ENCODE measurements at places on chromosomes 3 and 15.
A peak's percentile ranks its signal among the peaks of the same experiment; 100 is the strongest.

- DNase-seq = no peak
Observed at GRCh38 chr3:50637011-50637410, 20.1 kb downstream of the MAPKAPK3 start.

DNA sequence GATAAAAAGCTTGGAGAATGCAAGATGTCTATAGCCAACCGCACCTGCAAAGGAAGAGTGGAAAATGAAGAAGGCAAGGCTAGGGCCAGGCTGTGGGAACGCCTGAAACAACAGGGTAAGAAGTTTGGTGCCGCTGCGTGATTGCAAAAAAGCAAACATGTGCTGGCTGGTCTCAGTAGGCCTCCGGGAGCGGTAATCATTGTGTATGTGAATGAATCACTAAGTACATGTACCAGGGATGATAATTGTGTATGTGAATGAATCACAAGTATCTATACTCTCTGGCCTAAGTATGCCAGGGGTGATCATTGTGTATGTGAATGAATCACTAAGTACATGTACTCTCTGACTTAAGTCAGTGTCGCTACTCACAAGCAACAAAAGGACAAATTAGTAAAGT, 40.3 kb upstream of the PARL start:
- DNase-seq = no peak

GRCh38 chr15:67232591-67232990, 21.9 kb downstream of the AAGAB start:
- DNase-seq = no peak

GRCh38 chr15:80242802-80243201, 9.2 kb downstream of the CTXND1 start:
- no peak for DNase-seq

GRCh38 chr3:157059181-157059580, 100.8 kb downstream of the CCNL1 start:
- DNase-seq = no peak

- no peak for DNase-seq
Observed at GRCh38 chr15:57537072-57537471, 54.6 kb upstream of the MYZAP start.

DNA sequence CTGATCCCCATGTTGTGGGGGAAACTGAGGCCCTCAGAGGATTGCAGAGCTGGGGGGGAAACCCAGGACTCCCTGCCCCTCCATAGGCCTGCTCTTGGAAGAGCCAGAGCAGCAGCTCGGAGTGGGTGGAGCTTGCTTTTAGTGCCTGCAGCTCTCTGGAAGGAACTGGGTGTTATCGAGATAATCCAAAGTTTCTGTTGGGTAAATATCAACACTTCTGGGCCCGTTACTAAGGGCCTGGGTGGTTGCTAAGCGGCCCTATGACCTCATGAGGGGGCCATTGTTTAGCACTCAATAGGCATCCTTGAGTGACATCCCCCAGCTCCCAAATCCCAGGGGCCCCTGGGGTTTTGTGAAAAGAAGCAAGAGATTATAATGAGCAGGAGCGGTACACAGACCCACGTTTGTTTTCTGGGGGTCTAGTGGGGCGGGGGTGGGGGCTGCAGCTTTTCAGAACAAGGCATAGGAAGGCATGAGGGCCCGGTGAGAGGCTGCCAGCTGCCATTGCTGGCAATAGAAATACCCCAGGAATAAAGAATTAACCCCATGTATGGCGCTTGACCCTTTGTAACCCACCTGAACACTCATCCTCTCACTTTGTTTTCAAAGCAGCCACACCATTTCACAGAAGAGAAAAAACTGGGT, 48.3 kb upstream of the ATP2B2 start:
- DNase-seq = no peak

GRCh38 chr3:66413151-66413751, 87.6 kb downstream of the LRIG1 start:
- no peak for DNase-seq

- DNase-seq = no peak
Observed at GRCh38 chr3:125211523-125212090, 941 bp downstream of the SLC12A8 start.

DNA sequence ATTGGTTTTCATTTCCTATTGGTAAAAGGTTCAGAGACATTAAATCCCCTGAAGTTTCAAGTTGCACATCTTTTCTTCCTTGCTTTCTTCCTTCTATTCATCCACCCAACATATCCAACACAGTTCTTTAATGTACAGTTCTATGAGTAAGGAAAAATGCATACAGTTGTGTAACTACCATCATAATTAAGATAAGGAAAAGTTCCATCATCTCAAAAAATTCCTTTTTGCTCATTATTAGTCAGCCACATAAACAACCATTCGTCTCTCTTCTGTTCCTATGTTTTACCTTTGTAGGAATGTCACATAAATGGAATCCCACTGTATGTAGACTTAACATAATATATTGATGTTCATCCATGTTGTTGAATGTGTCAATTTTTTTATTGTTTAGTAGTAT, 211.1 kb upstream of the ADAMTS9 start:
- DNase-seq = no peak

DNA sequence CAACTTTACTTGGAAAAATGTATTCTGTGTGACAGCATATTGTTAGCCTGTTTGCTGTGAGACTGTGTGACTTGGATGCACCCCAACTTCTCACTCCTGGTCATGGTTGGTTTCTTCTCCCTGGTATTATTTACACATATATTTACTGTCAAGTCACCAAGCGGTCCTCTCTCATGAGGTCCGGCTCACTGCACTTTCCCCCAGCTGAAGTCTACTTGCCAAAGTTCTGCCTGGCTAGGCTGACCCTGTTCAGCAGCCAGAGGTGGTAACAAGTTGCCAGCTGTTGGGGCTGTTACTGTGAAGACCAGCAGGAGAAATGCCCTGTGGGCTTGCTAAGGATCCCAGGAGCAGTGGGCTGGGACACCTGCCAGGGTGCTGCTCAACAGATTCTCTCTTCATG, 337.5 kb downstream of the MFSD1 start:
- no peak for DNase-seq

DNA sequence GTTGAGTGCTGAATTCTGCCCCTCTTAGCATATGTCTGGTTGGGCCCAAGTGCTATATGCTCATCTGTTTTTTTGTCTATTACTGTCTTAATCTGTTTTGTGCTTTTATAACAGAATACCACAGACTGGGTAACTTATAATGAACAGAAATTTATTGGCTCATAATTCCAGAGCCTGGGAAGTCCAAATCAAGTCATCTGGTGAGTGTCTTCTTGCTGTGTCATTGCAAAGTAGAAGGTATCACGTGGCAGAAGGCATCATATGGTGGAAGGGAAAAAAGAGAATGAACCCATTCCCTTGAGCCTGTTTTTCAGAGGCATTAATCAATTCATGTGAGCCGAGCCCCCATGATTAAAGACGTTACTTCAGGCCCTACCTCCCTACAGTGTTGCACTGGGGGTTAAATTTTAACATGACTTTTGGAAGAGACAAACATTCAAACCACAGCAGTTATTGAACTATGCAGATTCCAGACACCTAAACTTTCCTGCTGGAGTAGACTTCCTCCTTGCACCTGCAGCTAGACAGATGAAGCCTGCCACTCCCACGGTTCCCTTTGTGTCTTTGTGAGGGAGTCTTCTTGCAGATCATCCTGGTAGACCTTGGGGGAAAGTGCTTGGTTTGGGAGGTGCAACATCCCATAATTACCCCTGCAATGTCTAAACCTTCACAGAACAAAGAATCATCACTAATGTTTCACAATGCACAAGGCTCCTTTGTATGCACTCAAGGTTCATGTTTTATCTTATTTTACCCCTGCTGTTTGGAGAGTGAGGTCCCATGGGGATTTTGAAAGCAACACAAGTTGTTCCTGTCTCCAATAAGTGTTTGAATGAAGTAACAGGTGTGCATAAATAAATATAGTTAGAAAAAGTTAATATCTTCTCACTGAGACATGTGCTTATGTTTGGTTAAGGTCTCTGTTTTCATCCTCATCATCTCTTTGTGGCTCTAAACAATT, 64.7 kb upstream of the XCR1 start:
- DNase-seq = no peak

DNA sequence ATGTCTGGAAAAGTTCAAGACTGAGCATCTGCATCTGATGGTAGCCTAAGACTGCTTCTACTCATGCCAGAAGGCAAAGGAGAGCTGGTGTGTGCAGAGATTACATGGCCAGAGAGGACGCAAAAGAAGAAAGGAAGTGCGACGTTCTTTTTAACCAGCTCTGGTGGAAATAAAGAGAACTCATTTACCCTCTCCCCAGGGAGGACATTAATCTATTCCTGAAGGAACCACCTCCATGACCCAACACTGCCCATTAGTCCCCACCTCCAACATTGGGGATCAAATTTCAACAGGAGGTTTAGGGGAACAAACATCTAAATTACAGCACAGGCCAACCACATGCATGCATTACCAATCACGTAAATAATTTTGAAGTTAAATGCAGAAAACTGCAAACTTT, 1.5 kb upstream of the NCK1 start:
- DNase-seq = no peak

DNA sequence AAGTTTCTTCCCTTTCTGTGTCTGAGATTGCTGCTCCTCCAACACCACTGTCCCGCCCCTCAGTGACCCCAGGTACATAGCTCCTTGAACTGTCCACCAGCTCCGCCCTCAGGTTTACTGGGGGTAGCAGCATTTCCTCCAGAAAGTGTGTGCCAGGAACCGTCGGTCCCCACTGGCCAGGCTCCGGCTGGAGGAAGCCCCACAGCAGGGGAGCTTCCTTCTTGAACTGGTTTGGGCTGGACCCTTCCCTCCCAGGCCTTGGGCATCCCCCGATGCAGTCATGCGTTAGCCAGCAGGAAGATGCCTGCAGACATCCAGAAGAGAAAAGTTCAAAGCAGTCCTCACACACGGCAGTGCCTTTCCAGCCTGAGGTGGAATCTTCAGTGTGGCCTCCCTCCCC, 19.7 kb downstream of the PAK6 start:
- DNase-seq = no peak

GRCh38 chr3:196886144-196886543, 18.4 kb downstream of the SENP5 start:
- no peak for DNase-seq

- DNase-seq = no peak
Observed at GRCh38 chr15:48103647-48104046, 17.1 kb upstream of the SLC24A5 start.

DNA sequence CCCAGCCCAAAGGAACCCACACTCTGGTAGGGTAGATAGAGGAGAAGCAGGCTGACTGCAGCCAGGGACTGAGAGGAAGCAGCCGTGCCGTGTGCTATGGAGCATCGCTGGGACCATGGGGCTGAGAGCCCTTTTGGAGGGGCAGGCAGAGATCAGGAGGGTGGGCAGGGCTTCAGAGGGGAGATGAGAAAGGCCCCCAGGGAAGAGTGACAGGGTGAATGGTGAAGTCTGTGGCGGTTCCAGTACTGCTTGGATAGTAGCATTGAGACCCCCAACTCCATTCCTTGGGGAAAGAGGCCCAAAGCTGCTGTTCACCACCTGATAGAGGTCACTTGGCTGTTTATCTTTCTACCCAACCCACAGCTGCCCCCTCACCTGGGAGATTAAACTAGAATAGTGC, 80.0 kb upstream of the MRPS22 start:
- no peak for DNase-seq

- DNase-seq = no peak
Observed at GRCh38 chr3:56823984-56824703, 22.4 kb upstream of the ARHGEF3 start.

- DNase-seq = peak; percentile 30
Observed at GRCh38 chr3:24963762-24964625, 464.1 kb upstream of the RARB start.

DNA sequence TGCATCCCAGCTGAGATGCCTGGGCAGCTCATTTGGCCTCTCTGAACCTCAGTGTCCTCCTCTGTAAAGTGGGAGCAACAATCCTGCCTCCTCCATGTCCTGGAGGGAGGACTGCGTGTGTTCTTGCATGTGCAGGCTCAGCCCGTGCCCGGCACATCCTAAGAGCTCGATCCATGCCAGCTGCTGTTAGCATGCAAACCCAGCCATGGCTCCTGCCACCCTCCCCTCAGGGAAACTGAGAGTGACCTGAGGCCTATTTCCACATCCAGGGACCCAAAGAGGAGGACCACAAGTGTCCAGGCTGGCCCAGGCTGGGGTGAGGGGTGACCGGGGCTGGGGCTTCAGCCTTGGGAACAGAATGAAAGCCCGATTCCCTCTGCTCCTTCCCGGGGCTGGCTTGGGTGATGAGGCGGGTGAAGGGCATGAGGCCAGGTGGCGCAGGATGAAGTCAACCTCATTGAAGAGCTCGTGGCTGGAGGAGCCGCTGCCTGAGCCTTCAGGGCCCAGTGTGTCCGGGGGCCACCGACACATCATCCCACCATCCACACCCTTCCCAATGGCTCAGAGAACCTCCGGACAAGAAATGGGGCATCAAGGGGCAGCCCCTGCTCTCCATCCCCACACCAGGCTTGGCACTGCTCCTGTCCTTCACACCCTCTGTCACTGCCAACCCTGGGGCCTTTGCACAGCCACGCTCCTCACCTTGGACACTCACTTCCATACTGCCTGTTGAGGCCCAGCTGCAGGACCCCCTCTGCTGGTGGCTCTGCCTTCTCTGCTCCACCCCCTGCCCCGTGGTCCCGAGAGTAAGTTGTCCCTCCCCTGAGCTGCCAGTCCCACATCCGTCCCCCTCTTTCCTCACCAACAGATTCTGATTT, 42.5 kb downstream of the ADAMTS7 start:
- no peak for DNase-seq

- DNase-seq = no peak
Observed at GRCh38 chr3:179301645-179302044, 21.2 kb upstream of the ZNF639 start.

GRCh38 chr3:169659820-169660674, 3.5 kb downstream of the MECOM start:
- DNase-seq = peak; percentile 47

- no peak for DNase-seq
Observed at GRCh38 chr15:78879517-78880241, 7.0 kb downstream of the MORF4L1 start.

DNA sequence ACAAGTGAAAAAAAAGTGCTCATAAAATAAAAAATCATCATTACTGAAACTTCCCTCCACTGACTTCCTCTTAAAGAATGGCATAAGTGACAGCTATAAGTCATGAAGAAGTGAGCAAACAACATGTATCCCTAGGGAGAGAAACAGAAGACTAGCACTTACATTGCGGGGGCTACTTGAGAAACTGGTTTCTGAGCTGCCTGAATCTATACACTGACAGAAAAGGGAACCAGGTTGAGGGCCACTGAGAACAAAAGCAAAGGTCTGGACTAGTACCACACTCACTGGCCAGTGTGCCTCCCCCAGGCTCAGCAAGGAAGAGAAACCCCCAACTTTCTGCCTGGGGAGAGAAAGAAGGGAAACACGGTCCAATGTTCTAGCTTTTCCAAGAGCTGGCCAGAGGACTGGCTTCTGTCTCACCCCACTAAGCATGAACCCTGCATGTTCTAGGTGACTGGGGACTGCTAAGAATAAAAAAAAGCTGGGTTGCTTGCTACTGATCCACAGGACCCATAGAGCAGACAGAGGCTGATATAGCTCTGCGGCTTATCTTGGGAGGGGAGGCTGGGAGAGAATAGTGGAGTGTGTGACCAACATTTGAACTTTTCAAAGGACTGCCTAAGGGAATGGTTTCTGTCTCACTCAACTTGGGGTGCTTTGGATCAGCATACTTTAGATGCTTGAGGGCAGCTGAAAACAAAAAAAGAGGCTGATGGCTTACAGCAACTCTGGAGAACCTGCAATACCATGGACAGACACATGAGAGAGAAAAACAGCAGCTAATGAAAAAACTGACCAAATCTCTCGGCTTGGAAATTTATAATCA, 8.1 kb downstream of the RAD18 start:
- no peak for DNase-seq
